ENCODE measurements at places on chromosomes 6 and 20.

GRCh38 chr6:135506270-135506997 lies 8.9 kb upstream of the AHI1 start:
- no peak for DNase-seq

DNA sequence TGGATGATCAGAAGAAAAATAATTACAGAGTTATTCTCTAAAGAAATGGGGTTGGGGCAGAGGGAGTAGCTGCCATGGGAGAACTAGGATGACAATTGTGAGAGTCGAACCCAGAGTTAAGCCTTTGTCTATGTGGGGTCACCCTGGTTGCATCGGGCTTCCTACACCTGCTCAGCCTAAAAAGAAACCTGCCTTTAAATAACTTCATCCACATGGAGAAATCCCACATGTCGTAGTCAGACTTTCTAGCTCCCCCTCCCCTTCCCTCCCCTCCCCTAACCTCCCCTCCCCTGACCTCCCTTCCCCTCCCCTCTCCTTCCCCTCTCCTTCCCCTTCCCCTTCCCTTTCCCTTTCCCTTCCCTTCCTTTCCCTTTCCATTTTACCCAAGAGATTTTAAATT lies 14.7 kb downstream of the VIP start:
- no peak for DNase-seq

GRCh38 chr6:2109796-2110195 lies 135.6 kb downstream of the GMDS start:
- DNase-seq, result no peak

DNA sequence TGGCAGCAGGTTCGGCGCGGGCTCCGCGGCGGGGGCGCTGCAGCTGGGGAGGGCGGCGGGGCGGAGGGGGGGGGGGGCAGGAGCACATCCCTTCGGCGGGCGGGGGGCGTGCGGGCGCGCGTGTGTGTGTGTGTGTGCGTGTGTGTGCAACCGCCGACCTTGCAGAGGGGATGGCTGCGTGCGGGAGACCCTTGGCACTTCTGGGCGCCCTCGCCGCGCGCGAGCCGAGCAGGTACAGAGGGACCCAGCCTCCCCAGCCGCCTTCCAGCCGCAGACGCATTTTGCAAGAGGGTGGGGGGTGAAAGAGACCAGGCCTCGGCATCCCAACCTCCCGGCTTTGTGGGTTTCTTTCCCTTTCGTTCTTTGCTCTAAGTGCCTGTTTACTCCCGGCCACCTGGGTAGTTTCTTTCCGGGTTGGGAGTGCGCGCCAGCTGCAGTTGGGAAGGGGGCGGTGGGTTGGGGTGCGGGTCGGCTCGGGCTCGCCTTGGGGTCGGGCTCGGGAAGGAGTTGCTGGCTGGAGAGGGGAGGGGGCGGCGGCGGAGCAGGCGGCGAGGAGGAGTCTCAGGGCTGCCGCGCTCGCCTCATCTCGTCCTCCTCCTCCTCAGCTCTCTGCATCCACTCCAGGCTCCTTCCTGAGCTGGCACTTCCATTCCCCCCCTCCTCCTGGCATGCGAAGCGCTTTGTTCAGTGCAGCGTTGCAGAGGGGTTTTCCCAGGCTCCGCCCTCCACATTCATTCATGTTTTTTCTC lies 620 bp downstream of the HIVEP1 start:
- peak; percentile 61 for DNase-seq

- DNase-seq, result no peak
These were observed 461 bp upstream of the HNF4A start for GRCh38 chr20:44354979-44355497.

DNA sequence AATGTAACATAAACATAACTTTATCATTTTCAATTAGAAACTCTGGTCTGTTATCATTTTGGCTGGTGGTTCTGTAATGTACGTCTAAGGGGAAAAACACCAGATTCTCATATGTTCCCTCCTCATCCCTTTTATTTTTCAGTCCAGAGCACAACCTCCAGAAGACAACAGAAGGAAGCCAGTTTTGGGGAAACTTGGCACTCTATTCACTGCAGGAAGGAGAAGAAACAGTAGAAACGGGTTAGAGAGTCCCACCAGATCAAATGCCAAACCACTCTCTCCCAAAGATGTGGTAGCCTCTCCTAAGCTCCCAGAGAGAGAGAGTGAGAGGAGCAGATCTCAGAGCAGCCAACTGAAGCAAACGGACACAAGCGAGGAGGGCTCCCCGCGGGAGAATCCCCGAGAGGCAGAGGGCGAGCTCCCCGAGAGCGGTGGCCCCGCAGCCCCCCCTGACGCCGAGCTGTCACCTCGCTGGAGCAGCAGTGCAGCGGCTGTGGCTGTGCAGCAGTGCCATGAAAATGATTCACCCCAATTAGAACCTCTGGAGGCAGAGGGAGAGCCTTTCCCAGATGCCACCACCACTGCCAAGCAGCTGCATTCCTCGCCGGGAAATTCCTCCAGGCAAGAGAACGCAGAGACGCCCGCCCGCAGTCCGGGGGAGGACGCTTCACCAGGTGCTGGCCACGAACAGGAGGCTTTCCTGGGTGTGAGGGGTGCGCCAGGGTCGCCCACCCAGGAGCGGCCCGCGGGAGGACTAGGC lies 117.8 kb downstream of the RTN4IP1 start:
- DNase-seq, result no peak

DNA sequence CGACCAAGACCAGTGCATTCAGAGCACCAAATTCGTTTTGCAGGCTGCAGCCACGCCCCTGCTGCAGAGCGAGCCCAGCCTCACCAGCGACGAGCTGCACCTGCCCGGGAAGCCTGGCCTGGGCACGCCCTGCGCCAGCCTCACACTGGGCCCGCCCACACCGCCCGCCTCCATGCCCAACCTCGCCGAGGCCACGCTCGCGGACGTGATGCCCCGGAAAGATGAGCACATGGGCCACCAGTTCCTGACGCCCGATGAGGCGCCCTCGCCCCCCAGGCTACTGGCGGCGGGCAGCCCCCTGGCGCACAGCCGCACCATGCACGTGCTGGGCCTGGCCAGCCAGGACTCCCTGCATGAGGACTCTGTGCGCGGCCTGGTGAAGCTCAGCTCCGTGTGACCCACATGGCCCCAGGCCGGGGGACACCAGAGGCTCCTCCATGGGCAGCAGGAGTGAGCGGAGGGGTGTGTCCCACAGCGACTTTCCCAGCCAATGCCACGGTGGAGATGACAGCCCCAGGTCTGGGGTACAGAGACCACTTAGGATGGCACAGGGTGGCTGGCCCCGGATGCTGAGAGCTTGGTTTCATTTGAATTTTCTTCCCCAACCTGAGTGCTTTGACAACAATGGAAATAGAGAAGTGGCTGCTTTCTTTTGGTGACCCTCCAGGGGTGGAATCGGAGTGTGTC lies 150.2 kb upstream of the SNX9 start:
- no peak for DNase-seq

- no peak for DNase-seq
These were observed 72.8 kb upstream of the BLCAP start for GRCh38 chr20:37600486-37600885.

- no peak for DNase-seq
These were observed 133.8 kb upstream of the CCN2 start for GRCh38 chr6:132084811-132085509.

DNA sequence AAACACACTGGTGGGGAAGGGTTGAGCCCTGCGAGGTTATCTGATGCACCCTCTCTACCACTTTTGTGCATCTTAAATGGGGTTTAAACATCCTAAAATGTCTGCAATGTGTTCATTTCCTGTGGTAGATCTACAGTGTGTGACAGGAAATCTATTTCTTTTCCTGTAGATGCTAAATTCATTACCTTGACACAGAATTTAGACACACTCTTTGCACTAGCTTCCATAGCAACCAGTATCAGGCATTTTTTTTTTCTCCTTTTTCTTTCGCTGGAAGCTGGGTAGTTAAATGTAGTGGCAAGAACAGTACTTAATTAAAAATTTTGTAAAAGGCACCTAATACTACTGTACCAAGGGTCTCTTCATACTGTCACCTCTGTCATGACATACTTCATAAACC lies 141.1 kb downstream of the RFPL4B start:
- DNase-seq, result no peak

DNA sequence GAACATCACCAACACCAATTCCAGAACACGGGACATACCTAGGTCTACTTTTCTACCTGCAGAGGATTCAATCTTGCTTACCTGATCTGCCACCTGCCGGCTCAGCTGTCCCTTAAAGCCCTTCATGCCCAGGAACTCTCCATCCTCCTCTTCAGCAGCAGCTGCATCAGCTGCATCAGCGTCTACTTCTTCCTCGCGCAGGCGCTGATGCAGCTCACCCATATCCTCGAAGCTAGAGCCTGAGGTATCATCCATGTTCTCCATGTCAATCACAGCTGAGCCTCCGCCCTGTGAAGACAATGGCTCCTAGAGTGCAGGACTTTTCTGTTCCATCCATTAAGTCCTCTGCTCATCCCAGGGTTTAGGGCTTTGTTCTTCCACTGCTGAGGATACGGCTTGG lies 918 bp downstream of the YIPF3 start:
- no peak for DNase-seq

DNA sequence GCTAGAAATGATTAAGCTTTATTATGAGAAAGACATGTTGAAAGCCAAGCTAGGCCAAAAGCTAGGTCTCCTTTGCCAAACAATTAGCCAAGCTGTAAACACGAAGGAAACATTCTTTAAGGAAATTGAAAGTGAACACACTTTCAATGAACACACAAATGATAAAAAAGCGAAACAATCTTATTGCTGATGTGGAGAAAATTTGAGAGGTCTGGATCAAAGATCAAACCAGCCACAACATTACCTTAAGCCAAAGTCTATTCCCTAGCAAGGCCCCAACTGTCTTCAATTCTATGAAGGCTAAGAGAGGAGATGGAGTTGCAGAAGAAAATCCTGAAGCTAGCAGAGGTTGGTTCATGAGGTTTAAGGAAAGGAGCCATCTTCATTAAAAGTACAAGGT lies 40.2 kb upstream of the DEFB112 start:
- DNase-seq, result no peak

GRCh38 chr6:33958526-33959328 lies 154.9 kb upstream of the MLN start:
- no peak for DNase-seq

DNA sequence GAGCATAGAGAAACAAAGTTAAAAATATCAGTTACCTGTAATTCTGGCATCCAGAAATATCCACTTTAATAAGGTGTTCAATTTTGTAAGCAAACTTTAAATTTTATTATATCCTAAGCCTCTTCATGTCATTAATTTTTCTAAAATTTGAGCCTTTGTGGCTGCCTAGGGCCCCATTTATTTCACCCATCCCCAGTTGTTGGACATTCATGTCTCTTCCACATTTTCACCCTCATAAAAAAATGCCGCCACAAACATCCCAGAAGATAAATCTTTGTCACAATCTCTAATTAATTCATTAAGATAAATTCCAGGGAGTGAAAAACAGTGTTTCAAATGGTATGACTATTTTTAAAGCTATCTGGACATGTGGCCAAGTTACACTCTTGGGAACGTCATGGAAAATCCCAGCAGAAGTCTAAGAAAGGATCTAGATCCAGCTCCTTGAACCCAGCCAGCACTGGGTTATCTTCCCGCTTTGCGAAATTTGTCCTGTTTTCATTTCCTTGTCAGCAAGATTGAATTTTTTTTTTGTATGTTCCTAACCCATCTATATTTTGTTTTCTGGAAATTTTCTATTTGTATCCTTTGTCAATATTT lies 97.2 kb downstream of the TMEM242 start:
- DNase-seq, result no peak

DNA sequence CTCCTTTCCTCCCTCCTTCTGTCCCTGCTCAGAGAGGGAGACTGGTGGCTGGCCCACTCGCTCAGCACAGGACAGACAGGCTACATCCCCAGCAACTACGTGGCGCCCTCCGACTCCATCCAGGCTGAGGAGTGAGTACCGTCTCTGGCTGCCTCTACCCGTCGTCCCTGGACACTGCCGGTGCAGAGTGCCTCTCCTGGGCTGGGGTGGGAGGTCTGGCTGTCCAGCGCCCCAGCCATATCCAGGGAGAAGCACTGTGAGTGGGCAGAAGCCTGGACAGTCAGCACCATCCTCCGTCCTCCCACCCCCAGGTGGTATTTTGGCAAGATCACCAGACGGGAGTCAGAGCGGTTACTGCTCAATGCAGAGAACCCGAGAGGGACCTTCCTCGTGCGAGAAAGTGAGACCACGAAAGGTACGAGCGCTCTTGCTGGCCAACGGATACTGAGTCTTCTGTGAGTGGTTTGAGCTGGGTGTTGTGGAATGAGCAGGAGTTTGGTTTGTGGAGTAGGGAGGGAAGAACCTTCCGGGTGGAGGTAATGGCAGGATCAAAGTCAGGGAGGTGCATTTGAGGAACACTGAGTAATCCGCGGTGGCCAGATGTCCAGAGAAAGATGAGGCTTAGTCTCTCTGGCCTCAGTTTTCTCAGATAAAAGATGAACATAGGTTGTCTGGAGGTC lies 48.1 kb downstream of the SRC start:
- no peak for DNase-seq

GRCh38 chr6:4844108-4844507 lies 67.9 kb downstream of the CDYL start:
- DNase-seq, result no peak

GRCh38 chr6:105181981-105182515 lies 2.2 kb upstream of the POPDC3 start:
- no peak for DNase-seq
